Ureter (tissue), 1 donor: ENCODE measurements at places on chromosomes 2 and 18. TPM values are rescaled to one million over a fixed set of nuclear protein-coding genes. Genes with fewer than 3 reads are reported as not detected.

The MOGAT1 gene
- not detected for total RNA-seq

The STEAP3 gene
- total RNA-seq: 40.7 TPM

The CPLX4 gene
- not detected for total RNA-seq

The NCKAP5 gene
- total RNA-seq: 7.3 TPM

The RESP18 gene
- not detected for total RNA-seq

The GCG gene
- not detected for total RNA-seq

The RNF125 gene
- total RNA-seq: 9.2 TPM

The ACKR3 gene
- total RNA-seq: 21.3 TPM

The SLC11A1 gene
- 16.5 TPM for total RNA-seq

The MERTK gene
- total RNA-seq: 33.5 TPM

The CCDC85A gene
- 1.5 TPM for total RNA-seq

The ST6GAL2 gene
- total RNA-seq: 1.4 TPM

The KLHL30 gene
- total RNA-seq: 2.2 TPM

The SPR gene
- total RNA-seq: 17.1 TPM

The SERPINB10 gene
- total RNA-seq: not detected

The TSGA10 gene
- 19.9 TPM for total RNA-seq

The SGO2 gene
- 1.7 TPM for total RNA-seq

The SKA1 gene
- 0.39 TPM for total RNA-seq

The CXCR1 gene
- total RNA-seq: not detected

The AOX1 gene
- 56.6 TPM for total RNA-seq

The CNNM4 gene
- total RNA-seq: 16.0 TPM
